Inflammatory macrophage (primary cell): ENCODE measurements at places on chromosomes 1 and 21.

GRCh38 chr1:91952187-91952586 is 3.0 kb downstream of the BRDT start:
- DNase-seq, result no peak

- no peak for DNase-seq
These were observed 15.0 kb downstream of the BATF3 start for GRCh38 chr1:212684521-212685090.

DNA sequence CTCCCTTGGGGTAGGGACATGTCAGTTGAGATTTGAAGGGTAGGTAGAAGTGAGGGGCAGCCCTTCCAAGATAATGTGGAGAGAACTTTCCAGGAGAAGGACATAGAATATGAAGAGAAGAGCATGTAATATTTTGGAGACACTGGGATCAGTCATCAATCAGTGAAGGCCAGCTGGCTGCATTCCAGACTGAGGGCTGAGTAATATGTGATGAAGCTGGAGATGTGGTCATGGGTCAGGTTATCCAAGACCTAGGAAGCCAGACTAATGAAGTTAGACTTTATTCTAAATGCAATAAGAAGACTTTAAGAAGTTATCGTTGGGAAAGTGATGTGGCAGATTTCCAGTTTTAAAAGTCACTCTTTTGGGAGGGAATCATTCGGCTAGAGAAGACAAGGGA is 262.0 kb downstream of the HMCN1 start:
- DNase-seq, result no peak

- DNase-seq, result no peak
These were observed 62.3 kb upstream of the ADARB1 start for GRCh38 chr21:45011911-45012661.

GRCh38 chr1:190708418-190709057 is 230.9 kb upstream of the BRINP3 start:
- no peak for DNase-seq

- DNase-seq, result peak; percentile 67
These were observed 16.0 kb downstream of the OR2T11 start for GRCh38 chr1:248618878-248619277.

GRCh38 chr1:164602101-164602422 is 43.1 kb downstream of the PBX1 start:
- no peak for DNase-seq

DNA sequence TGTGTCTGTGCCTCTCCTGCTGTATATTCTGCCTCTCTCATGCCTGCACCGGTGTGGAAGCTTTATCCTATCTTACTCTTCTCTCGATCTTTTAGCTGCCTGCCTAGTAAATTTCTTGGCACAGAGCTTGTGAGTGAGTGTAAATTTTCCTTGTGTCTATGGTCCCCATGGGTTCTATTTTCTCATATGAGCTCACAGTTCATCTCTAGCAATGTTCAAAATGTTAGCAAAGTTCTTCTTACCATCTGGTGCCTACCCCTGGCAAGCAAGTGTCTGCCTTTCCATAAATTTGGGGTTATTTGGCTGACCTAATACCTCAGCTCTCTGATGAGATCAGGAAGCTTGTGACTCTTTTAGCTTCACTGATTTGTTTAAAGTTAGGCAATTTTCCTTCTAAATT is 572.1 kb upstream of the BRINP3 start:
- DNase-seq, result no peak

DNA sequence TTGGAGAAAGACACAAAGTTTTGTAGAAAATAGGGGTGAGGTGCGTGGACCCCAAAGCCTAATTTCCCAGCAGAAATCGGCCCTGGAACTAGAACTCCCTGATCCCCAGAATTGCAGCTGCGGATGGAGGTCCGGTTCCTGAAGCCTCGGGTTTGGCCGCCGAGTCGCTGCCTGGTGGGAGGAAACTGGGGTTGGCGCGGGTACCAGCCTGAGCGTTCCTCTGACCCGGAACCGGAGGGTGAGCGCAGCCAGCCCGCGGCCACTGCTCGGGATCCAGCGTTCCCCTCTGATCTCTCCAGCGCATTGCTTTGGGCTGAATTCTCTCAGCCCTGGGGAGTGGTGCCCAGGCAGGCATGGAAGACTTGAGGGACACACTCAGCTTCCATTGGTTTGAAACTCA is 1.6 kb downstream of the ST6GALNAC5 start:
- no peak for DNase-seq

- DNase-seq, result peak; percentile 35
These were observed 6.3 kb downstream of the TTC3 start for GRCh38 chr21:37079211-37079824.

GRCh38 chr1:232302376-232303221 is 327.3 kb downstream of the SIPA1L2 start:
- DNase-seq, result no peak

GRCh38 chr21:44086636-44087425 is 20.4 kb upstream of the PWP2 start:
- no peak for DNase-seq

DNA sequence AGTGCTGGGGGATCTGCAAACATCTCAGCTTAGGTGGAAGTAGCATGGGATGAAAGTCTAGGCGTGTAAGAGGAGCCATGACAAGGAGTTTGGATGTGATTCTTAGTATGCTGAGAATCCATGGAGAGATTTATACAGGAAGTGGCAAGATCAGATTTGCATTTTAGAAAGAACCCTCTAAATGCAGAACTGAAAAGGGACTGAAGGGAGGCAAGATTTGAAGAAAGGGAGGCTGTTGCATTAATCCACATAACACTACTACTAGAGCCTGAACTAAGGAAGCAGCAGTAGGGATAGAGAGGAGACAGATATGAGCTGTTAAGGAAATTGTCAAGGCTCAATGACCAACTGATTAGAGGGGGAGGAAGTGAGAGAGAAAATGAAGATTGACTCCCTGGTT is 9.8 kb downstream of the C1orf74 start:
- peak; percentile 23 for DNase-seq

GRCh38 chr1:31715087-31715872 is 11.5 kb upstream of the COL16A1 start:
- DNase-seq, result peak; percentile 47

DNA sequence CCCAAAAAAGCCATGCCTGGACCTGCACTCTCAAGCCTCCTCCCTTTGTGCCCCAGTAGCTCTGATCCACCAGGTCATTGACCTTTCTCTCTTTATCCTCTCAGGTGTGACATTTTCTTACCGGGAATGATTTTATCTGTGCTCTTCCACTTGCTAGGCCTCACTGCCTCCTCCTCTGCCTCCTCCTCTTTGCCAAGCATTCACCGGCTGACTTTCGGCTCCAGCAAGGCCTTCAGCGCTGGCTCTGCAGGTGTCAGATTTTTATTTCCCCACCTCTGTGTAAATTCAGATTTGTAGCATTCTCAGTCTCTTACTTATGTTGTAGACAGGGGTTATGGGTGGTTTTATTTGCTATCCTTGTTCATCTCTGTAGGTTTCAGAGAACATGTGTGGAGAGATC is 91.5 kb downstream of the ST6GALNAC5 start:
- no peak for DNase-seq

DNA sequence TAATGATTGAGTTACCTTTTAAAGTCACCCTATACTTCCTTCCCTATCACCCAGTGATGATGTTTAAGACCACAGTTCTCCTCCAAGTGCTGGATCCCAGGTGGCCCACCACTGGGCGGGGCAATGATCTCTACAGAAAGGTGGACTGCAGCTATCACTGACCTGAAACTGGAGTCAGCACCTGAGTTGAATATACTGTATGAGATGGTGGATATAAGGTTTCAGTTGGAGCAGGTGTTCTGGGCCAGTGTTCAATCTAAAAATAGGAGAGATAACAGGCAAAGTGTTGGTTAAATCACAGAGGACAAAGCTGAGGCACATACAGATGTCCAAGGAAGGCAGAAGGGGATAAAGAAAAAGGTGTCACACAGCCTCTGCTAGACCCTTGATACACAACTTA is 96.6 kb downstream of the SIPA1L2 start:
- DNase-seq, result no peak

- DNase-seq, result no peak
These were observed 5.8 kb upstream of the MMEL1 start for GRCh38 chr1:2638466-2639115.

GRCh38 chr1:10866321-10867093 is 70.1 kb upstream of the CASZ1 start:
- DNase-seq, result peak; percentile 8

- DNase-seq, result no peak
These were observed 103.6 kb downstream of the SPAG17 start for GRCh38 chr1:118081387-118081786.

GRCh38 chr1:204623365-204623893 is 62.1 kb downstream of the LRRN2 start:
- DNase-seq, result peak; percentile 38

GRCh38 chr1:94385308-94385929 is 32.8 kb upstream of the ABCD3 start:
- no peak for DNase-seq

DNA sequence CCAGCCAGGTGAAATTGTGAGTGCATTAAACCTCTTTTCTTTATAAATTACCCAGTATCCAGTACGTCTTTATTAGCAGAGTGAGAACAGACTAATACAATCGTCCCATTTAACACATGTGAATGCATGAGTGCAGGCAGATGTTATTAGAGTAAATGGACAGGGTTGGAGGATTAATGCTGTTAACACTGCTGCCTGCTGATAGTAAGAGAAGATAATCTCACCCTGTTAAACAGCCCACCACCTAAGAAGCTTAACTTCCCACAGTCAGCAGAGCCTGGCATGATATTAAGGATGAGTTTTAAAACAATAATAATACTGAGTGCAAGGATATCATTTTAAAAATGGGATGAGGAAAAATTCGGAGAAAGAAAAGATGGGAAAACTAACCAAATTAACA is 181.4 kb upstream of the LHX8 start:
- no peak for DNase-seq

DNA sequence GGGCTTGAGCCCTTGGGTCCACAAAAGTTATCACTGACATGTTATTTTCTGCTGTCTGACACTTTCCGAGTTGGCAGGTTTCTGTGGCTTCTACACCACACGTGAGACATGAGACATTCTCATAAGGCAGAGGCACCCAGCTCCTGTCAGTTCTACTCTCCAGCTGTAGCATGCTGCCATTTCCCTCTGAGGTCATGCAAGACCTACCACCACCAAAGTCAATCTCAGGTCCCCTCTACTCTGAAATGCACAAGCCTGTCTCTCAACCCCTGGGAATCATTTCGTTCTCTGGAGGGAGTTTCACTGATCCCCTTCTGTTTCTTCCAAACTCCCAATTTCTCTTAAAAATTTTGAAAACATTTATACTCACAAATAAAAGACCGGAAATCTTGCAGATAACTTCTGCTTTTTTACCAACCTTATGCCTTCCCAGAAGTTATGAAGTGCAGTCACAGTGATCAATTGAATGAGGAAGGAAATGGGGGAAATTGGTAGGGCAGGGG is 39.5 kb upstream of the CR2 start:
- peak; percentile 71 for DNase-seq

GRCh38 chr1:53430779-53431178 is 28.4 kb upstream of the DMRTB1 start:
- DNase-seq, result no peak

GRCh38 chr1:53585129-53585528 is 125.9 kb downstream of the DMRTB1 start:
- no peak for DNase-seq

DNA sequence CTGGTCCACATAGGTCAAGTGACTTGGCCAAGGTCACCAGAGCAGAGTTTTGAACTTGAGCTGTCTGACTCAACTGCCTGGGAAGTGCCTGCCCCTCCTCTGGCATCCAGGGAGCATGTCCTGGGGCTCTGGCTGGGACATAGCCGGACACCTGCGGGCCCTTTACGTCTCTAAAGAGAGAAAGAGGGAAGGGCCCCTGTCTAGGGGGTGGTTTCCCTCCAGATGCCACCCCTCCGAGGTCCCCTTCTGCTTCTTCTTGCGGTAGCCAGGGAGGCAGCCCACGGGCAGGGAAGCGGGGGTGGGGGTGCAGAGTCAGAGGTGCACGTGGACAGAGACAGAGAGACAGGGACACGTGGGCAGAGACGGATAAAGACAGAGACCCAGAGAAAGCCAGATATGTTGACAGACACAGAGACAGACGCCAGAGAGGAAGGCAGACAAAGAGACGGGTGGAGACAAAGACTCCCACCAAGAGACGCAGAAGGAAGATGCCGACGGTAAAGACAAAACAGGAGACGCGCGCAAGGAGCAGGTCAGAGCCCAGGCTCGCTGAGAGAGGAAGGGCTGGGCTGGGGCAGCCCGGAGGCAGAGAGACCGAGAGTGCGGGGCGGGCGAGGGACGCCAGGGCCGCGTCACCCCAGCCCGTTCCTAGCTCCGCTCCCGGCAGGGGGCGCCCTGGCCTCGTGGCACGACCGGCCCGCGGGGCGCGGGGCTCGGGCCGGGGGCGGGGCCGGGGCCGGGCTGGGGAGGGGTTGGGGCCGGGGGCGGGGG is 458 bp upstream of the ALPL start:
- DNase-seq, result peak; percentile 76

DNA sequence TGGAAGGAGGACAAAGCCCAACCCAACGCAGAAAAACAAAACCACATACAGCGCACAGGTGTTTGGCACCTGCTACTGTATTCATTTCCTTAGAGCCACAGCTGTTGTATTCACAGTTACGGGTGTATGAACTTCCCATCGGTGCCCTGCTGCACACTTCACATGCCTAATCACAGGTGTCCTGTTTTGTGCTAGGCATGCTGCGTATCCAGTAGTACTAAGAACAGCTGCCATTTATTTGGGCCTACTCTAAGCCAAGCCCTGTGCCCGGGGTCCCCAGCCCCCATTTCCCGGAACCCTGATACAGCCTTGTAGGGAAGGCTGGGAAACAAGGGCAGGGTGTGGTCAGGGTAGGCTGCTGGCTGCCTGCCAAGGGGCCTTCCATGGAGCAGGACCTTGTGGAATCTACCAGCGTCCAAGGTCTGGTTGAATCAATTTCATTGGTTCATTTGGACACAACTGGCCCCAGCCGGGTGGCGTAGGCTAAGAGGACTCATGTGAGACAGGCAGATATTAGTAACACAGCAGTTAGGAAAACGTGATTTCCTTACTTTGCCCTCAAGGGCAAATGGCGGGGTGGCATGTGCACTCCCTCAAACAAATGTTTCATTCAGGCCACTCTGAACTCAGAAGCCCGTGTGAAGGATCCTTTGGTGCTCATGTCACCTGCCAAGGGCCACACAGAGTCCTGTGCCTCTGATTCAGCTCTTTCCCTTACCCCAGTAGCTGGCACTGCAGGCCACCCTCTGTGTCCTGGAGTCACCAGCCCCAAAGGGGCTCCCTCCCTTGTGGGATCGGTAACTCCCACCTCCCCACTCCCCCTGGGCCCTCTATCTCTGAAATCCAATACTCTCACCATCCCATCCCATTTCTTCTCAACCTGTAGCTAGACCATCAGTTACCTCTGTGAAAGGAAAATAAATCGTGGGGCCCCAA is 986 bp upstream of the RNF186 start:
- no peak for DNase-seq

DNA sequence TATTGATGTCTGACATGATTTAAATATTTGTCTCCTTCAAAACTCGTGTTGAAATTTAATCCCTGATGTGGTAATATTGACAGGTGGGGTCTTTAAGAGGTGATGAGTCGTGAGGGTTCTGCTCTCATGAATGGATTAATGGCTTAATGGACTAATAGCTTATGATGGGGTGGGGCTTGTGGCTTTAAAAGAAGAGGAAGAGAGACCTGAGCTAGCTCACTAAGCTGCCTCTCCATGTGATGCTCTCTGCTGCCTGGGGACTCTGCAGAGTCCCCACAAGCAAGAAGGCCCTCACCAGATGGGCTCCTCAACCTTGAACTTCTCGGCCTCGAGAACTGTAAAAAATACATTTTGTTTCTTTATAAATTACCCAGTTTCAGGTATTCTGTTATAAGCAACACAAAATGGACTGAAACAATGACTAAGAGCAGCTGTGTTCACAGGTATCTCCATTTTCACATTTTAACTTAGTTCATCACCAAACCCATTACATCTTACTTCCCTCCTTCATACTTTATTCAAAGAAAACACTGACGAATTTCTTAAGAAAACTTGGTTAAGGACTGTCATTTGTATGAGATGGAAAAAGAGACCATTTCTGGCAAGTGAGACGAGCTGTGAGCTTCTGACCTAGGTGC is 12.1 kb upstream of the AIM2 start:
- no peak for DNase-seq
